ENCODE measurements at places on chromosomes 4 and X.

DNA sequence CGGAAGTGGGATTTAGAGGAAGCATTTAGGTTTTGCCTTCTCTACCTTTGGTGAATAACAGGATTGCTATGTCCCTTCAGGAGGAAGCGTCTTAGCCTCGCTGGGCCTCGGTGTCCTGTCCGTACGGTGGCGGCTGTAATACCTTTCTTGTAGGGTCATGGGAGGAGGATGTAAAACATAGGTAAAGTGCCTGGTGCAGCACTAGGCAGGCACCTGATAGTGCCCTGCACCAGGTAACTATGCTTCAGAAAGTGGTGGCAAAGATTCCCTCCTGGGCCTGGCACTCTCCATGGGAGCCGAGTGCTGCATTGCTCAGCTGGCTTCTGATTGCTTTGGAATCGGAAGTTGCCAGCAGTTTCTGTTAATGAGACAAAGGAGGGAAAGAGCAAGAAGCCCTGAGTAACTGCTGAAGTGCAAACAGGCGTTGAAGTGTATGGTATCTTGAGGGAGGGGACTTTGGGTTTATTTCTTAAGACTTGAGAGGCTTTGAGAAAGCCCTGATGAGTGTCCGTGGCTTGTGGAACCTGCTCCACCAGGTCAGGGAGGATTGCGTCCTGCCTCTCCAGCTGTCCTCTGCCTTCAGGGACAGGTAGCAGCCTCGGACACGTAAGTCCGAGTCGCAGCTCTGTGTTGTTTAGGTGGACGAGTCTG, 45.8 kb downstream of the TBC1D14 start:
- DNase-seq = no peak

- no peak for DNase-seq
These were observed 165.6 kb downstream of the ATP10D start for GRCh38 chr4:47650584-47651130.

DNA sequence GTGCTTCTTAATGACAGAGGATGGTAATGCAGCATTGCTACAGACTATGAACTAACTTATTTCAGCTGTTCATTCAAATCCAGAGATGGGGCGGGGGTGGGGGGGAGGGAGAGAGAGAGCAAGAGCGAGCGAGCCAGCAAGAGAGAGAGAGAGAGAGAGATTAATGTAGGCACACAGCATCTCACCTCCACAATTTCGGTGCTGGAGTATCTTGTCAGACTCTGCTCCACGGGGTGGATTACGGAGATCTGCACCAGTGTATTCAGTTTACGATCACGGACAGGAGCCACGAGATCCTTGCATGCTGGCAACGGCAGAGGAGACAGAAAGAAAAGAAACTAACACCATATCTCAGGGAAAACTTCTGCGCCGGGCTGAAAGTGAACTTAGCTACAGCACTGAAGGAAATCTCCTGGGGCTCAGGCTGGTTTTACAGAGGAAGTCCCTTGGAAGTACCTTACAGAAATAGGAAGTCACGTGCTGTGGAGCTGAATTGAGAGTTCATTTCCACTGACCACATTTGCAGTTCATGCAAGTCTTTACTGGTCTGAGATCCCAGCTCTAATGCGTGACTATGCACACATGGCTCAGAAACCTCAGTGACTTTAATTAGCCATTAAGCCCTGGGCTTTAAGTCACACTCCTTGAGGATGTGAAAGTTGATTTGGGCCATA, 440.9 kb downstream of the INPP4B start:
- DNase-seq = peak; percentile 48

GRCh38 chr4:134691915-134692314, 490.3 kb upstream of the PABPC4L start:
- DNase-seq = no peak

- DNase-seq = peak; percentile 43
These were observed 6.5 kb downstream of the ZFYVE28 start for GRCh38 chr4:2411786-2412510.

Data from stimulated activated CD8-positive, alpha-beta memory T cell treated with anti-CD3 and anti-CD28 coated beads, Interleukin-7, amount 100 ng/mL, for 48 hours (primary cell).